ENCODE measurements at places on chromosomes 1 and 21. TPM values are rescaled to one million over a fixed set of nuclear protein-coding genes. Genes with fewer than 3 reads are reported as not detected.
A peak's percentile ranks its signal among the peaks of the same experiment; 100 is the strongest.

KRTAP19-4 gene
- total RNA-seq: not detected

- no peak overlapping the region for H3K27ac ChIP-seq
- no peaks in the 10 kb centered on the region for H3K27me3 ChIP-seq
- no peaks in the 10 kb centered on the region for H3K36me3 ChIP-seq
- peak overlapping the region; percentile 19 for H3K4me3 ChIP-seq
Measured at GRCh38 chr1:41639332-41639936, 155.0 kb upstream of the EDN2 start.

ARHGEF16 gene
- not detected for total RNA-seq

DNA sequence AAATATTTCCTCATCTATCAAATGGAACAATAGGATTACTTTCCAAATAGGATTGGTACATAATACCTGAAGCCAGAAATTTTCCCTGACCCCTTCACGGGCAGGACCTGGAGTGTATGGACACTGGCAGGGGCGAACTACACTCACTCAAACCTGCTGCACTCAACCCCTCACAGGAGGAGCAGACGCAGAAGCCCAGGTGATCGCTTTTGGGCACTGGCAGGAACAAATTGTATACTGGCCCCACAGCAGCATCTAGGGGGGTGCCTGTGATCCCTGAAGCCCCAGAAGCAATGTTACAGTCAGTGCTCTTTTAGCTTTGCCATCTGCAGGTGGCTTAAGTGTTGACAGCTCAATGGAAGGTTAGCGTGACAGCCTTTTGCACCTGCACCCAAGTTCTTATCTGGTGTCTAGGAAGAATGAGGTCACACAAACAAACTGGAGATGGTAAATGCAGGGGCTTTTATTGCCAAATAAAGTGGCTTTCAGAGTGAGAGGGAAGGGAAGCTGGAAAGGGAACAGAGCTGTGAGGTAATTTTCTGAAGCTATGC, 199.2 kb upstream of the NEGR1 start:
- H3K27me3 ChIP-seq: no peaks in the 10 kb centered on the region
- no peak for DNase-seq
- H3K4me3 ChIP-seq: no peak overlapping the region
- no peaks in the 10 kb centered on the region for H3K4me1 ChIP-seq
- no peak overlapping the region for H3K27ac ChIP-seq

S1PR1 gene
- 191 TPM for total RNA-seq

THEM4 gene
- 69.5 TPM for total RNA-seq

CFHR2 gene
- total RNA-seq: not detected
